ENCODE measurements at places on chromosomes 1 and 21.

GRCh38 chr21:26124421-26124833 lies 46.1 kb downstream of the APP start:
- no peak for DNase-seq

DNA sequence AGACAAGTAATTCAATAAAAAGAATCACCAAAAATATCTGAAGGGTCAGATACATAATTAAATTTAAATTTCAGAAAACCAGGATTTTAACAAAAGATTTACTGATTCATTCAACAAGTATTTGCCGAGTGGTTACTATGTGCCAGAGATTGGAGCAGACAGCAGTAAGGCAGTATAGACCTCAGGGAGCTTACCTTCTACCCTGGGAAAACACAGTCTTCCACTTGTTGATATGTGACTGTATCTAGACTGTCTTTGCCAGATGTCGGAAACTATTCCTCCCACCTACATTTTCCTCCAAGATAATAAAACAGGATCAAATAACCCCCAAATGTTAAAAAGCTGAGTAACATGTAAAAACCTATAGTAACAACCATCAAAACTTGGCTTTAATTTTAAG lies 6.2 kb downstream of the HNRNPR start:
- no peak for DNase-seq

GRCh38 chr1:61125263-61125662 lies 42.9 kb downstream of the NFIA start:
- no peak for DNase-seq

- no peak for DNase-seq
Measured at GRCh38 chr1:232428036-232428645, 201.8 kb downstream of the SIPA1L2 start.

GRCh38 chr1:12532405-12533315 lies 85.3 kb downstream of the DHRS3 start:
- DNase-seq: no peak

- DNase-seq: no peak
Measured at GRCh38 chr1:62841587-62842169, 57.7 kb downstream of the ATG4C start.

DNA sequence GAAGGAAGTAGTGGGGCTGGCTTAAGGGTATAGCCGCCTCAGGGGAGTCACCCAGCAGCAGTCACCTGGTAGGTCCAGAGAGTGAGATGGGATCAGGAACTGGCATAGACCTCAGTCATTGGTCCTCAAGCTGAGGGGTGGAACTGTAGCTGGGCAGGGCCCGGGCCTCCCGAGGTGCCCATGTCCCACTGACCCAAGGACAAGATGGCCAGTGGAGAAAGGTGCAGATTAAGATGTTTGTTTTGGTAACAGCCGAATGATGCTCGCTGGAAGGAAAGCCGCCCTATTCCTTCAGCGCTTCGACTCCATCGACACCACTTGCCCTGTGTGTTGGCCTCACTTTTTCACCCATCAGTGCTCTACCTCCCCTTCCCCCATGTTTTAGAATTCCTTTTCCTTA lies 16.4 kb downstream of the COL9A2 start:
- no peak for DNase-seq

DNA sequence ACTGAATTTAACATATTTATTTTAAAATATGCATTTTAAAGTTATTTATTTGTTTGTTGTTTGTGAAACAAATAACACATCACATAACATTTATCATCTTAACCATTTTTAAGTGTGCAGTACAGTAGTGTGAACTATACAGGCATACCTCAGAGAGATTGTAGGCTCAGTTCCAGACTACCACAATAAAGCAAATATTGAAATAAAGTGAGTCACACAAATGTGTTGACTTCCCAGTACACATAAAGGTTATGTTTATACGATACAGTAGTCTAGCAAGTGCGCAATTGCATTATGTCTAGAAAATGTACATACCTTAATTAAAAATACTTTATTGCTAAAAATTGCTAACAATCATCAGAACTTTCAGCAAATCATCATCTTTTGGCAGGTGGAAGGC lies 739.4 kb upstream of the ADGRL4 start:
- no peak for DNase-seq

GRCh38 chr1:44677201-44677766 lies 2.8 kb downstream of the ARMH1 start:
- DNase-seq: no peak

- no peak for DNase-seq
Measured at GRCh38 chr1:56923201-56923600, 42.6 kb downstream of the C8B start.

- DNase-seq: no peak
Measured at GRCh38 chr1:112743174-112744008, 28.3 kb upstream of the PPM1J start.

DNA sequence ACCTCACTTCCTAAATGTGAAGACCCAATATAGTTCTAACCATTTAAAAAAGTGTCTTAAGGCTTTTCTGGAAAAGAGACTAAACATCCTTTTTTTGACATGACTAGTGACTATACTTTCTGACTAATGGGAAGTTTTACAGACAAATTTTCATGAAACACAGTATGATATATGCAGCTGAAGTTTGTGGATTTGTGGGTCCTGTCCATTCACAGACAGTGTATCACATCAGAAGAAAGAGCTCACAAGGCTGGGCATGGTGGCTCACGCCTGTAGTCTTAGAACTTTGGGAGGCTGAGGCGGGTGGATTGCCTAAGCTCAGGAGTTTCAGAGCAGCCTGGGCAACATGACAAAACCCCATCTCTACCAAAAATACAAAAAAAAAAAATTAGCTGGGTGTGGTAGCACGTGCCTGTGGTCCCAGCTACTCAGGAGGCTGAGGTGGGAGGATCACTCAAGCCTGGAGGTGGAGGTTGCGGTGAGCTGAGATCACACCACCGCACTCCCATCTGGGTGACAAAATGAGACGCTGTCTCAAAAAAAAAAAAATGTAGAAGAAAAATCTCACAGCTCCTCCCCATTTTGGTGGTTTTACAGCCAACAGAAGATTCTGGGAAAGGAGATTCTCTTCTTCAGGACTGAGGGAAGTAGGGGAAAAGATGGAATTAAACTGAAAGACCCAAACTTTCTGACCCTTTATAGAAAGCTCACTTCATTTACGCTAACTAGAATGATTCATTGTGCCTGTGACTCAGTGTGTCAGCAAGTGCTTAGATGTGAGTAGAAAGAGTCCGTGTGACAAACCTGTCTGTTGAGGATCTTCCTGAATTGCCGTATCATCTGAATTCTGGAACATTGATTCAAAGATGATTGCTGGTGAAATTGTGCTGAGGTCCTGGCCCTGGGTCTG lies 15.2 kb upstream of the YRDC start:
- no peak for DNase-seq

DNA sequence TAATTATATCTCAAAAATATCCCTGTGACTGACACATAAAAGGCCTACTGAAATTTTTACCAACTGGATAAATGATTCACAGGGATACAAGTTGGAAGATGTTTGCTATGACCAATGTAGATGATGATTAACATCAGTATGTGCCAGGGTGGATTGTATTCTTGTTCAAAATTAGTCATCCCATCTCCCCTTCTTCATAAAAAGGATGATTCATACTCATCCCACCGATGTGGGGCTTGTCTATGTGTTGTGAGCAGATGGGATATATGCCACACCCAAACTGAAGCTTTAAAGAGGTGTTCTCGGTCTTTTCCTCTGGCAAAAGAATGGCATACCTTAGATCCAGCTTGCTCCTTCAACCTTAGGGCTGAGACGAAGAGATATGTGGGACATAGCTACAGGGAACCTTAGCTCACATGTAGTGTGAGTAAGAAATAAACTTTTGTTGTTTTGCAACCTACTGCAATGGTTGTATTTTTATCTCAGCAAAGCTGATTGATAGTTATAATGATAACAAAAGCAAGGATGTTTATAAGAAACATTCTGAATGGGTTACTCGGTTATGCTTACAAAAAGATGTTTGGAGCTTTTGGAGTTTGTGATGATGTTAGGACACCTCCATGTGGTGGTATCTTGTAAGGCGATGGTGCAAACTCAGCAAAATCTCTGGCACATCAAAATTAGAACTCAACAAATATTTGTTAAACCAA lies 29.4 kb downstream of the SPATA17 start:
- no peak for DNase-seq

DNA sequence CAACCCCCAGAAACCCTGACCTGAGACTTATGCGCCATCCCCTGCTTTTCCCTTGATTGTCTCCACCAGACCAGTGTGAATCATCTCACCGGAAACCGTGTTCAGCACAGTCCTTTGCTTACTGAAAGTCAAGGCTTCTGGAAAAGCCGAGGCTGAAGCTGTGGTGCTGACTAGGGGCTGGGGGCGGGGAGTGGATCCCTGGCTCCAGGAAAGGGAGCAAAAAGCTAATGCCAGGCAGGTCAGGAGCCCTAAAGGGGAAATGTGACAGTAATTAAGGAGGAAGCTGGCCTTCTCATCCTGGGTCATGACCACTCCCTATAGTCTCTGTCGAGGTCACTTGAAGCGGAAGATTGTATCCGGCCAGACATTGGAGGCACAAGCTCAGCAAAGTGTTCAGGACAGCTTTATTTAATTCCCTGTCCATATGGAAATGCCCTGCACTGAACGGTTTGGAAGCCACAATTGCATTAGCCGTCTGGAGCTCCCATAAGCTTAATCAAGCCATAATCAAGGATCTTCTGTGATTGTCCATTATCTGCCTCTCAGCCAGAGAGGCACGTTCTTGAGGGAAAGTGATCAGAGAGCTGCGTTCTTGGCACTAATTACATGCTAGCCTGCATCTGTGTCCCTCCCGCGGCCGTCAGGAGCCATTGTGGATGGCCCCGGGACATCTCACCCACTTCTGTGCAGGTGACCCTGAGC lies 403.6 kb downstream of the RRAGC start:
- DNase-seq: no peak

DNA sequence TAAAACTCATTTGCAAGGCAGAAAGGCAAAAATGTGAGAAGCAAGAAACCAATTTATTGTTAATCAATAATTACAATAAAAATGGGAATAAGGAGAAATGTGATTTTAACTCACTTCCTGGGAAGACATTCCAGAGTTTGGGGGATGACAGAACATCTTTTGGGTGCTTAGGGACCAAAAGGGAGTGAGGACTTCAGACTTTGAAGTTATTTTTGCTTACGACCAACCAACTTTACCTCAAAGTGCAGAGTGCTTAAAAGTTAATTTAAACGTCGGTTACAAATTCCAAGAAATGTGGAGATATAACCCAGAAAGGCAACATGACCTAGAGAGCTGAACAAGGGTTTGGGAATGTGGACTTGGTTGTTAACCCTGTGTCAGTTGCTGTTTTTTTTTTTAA lies 234.5 kb upstream of the C1orf105 start:
- DNase-seq: no peak

- no peak for DNase-seq
Measured at GRCh38 chr1:2452201-2452931, 23.7 kb upstream of the PLCH2 start.

DNA sequence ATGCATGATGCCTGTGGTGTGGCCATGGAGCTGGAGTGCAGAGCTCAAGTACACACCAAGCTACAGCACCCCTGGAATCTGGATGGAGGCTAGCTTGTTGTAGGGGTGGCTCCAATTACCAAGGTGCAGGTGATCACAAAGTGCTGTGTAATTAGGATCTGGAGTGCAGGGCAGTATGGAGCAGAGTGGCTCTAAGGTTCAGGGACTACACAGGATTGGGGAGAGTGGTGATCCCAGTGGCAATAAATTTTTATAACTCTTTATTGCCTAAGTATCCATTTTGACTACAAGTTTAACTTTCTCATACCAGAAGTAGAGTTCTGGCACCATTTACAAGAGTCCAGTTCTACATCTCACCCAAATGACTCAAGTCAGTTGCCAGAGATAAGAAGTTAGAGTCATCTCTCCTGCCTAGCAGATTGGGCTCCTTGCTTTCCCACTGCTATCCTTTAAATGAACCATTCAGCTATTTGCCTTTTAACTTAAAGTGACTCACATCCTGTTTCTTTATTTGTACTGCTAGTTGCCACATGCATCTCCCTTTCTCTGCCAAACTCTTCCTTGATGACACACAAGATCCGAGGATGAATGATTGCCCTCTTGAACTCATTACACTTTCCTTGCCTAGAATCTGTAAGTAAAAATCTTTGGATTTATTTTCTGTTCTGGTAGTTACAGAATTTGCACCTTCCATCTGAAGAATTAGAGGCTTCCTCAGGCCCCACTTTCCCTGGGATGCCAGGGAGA lies 427.2 kb downstream of the KCNT2 start:
- no peak for DNase-seq

DNA sequence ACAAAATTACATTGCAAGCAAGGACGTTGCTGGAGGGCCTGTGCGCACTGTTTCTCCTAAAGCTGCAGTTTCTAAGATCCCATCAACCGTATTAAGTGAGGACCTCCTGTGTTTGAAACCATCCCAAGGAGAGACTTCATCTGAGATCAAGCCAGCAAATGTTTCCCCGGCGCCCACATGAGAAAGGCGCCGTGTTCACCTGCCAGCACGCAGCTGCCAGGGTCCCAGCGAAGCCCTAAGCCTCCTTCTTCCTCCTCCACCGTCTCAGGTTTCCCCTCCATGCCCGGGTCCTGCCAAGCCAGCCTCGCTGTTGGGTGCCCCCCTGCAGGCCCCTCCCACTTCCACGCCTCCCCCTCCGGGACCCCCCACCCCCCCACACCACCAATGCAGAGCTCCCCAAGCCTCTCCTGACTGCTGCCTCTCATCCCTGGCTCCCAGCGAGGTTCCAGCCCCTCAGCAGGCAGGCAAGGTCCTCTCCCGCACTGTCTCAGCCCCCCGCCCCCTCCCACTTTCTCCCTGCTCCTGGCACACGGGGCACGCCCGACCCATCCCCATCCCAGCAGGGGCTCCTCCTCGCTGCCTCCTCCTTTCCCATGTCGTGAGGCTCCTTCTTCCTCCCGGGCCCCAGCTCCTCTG lies 8.6 kb upstream of the TFF1 start:
- DNase-seq: no peak

DNA sequence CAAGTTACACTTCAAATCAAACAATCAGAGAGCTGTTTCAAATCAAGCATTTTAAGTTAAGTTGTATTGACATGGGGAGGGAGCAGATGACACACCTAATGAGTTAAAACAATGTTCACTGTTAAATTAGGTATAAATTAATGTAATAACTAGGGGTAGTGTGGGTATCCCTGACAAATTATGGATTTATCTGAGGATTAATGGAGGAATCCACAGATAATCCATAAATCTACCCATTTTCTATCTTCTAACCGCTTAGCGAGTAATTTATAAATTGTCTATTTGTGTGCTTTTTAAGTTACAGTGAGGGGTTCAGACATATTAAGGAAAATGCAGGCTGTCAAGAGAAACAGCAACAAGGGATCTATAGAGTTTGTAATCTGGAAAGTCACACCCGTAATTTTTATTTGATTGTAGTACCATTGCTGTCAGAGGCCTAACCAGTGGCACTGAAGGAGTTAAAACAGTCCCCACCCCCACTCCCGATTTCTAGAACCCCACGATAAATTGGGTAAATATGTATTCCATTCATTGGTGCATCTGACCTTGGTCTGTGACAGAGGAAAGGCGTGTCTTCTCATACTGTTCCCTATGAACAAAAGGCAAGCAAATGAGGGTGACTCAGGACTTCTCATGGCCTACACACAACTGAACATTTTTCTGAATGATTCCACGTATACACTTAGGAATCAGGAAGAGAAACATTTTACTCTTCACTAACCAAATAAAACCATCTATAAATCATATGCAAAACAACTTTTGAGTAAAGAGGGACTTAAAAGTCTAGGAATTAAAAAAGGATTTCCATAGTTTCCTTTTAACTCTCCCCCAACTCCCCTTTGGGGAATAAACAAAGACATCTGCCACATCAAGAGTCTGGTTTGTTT lies 7.4 kb downstream of the IRF2BP2 start:
- DNase-seq: no peak

- DNase-seq: no peak
Measured at GRCh38 chr1:231581859-231582258, 44.7 kb upstream of the DISC1 start.

GRCh38 chr1:53771648-53772047 lies 32.7 kb upstream of the GLIS1 start:
- DNase-seq: no peak

Measured in activated CD4-positive, CD25-positive, alpha-beta regulatory T cell (primary cell).